ENCODE measurements at places on chromosomes 11 and 22. TPM values are rescaled to one million over a fixed set of nuclear protein-coding genes. Genes with fewer than 3 reads are reported as not detected.

DNA sequence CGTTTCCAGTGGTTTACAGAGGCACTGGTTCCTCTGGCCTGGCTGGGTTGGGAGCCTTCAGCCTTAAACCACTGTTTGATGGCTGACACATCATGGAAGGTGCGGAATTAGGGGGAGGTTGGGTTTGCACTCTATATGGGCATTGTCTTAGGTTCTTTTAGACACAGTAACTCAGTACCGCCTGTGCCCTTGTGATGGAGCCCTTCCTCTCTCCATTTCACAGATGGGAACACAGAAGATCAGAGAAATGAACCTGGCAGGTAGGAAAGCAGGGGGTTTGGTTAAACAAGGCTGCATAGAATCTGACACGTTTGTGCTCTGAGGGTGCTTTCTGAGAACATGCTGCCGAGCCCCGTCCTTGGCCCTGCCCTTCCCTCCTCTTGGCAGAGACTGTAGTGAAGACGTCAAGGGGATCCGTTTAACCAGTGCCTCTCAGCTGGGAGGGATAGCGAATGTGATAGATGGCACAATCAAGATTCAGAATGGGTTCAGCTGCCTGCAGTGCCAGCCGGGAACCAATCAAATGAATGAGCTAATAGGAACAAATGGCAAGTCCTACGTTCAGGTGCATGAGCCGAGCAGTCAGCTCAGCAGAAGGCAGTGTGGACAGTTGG is 228.6 kb downstream of the TBC1D22A start:
- no peaks in the 10 kb centered on the region for H3K27me3 ChIP-seq
- no peaks in the 10 kb centered on the region for H3K4me1 ChIP-seq
- no peak overlapping the region for H3K4me3 ChIP-seq
- H3K36me3 ChIP-seq, result no peaks in the 10 kb centered on the region

DNA sequence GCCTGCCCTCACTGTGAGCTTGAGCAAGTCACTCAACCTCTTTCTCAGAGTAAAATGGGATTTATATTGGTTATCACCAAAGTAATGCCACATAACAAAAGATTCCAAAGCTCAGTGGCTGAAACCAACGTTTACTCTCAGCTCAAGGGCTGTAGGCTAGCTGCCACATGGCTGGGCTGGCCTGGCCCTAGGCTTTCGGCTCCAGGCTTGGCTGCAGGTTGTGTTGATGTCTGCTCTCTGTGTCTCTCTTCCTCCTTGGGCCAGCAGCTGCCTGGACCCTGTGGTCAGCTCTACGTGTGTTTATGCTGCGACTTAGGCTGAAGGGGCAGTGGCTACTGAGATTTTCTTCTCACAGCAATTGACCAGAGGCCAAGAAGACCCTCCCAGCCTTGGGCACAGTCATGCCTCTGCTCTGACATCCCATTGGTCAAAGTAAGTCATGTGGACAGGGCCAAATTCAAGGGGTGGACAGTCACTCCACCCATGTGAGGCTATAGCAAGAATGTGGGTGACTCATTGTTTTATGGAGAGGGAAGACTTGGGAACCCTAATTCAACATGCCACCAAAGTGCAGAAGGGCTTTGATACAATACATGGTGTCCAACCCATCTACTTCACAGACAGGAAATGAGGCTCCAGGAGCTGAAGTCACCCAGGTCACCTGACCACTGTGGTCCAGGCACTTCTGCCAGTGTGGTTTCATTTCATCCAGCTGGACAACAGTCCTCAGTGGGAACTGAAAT is 90.6 kb downstream of the TSPAN18 start:
- H3K36me3 ChIP-seq, result no peaks in the 10 kb centered on the region
- peaks cover 19% of the 10 kb centered on the region for H3K4me1 ChIP-seq
- no peak overlapping the region for H3K4me3 ChIP-seq
- H3K27me3 ChIP-seq, result peaks cover 3% of the 10 kb centered on the region
- H3K27ac ChIP-seq, result no peak overlapping the region

GRCh38 chr11:94773842-94774241 is 5.7 kb downstream of the AMOTL1 start:
- H3K27ac ChIP-seq, result no peak overlapping the region
- H3K4me1 ChIP-seq, result peaks cover 29% of the 10 kb centered on the region
- H3K4me3 ChIP-seq, result no peak overlapping the region
- no peak for DNase-seq

Gene GAL3ST3
- total RNA-seq, result 35.9 TPM

Gene APOA5
- 0.25 TPM for total RNA-seq
